ENCODE measurements at places on chromosomes 4 and X.

GRCh38 chrX:133390676-133391075, 24.6 kb downstream of the GPC4 start:
- DNase-seq, result no peak

GRCh38 chr4:66974665-66975064, 570.6 kb downstream of the CENPC start:
- DNase-seq, result no peak

- DNase-seq, result no peak
Observed at GRCh38 chrX:108285356-108285755, 152.9 kb downstream of the COL4A6 start.

DNA sequence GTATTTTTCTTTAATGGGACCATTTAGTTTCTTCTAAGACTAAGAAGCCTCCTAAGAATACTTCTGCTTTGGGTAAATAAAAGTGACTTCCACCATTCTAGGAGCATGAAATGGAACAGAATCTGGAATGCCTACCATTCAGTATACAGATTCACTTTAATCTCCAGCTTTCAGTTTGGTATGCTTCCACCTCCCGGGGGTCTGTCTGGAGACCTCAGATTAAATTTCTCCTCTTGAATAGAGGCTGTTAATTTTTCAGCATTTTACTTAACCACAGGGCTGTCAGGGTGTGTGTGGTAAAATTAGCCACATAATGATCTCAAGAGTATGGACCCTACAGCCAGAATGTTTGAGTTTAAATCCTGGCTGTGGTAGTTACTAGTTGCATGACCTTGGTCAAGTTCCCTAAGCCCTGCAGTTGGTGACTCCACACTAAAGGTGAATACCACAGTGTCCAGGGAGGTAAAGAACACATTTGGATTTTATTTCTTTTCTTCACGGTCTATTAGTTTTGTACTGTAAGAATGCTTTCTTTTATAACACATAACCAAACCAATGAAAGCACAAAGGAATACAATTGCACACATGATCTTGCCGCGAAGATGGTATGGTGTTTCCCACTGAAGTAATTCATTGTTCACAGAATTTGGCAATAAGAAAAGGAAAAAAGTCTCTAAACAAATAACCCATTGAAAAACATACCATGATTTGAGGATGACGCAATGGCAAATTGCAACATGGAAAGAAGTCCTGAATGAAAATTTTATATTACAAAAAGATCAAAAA, 37.3 kb upstream of the TRIM2 start:
- no peak for DNase-seq

DNA sequence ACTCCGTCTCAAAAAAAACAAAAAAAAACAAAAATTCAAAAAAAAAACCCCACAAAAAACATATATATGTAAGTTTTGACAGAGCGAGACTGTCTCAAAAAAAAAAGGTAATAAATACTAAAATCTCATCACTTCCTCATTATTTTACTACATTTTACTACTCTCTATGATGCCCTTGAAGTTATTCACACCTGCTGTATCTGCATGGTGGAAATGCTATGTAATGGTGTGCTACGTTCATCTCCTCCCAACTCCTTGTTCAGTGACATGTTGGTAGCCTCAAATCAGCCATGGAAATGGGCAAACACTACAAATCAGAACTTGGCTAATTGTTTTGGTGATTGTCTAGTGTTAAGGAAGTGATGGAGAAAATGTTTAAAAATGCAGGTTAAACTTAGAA, 11.8 kb downstream of the RPS4X start:
- DNase-seq, result no peak

DNA sequence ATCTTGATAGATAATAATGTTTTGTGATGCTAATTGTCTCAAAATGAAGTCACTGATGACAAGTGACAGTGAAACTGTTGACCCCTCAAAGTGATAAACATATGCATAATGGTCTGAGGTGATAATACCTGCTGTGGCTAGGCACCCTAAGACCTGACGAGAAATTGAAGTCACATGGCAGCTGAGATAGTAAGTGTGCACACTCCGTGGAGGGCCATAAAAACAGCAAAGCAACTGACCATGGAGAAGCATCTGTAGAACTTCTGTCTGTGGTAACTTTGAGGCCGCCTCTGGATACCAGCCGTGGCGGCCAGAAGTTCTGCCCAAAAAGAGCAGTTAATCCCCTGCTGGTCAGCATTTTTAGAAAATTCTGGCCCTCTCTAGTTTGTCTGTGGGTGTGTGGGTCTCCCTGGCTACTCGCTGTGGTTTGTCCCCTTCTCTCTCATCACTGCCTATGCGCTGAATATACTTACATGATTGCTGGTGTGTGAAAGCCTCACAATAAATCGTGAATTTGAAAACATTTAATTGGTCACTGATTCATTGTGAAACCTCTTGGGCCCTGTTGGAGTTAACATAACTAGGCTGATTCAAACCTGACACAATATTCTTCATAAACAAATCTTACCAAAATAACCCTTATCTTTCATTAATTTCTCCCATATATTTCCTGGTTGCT, 50.6 kb downstream of the CCDC149 start:
- DNase-seq, result no peak

DNA sequence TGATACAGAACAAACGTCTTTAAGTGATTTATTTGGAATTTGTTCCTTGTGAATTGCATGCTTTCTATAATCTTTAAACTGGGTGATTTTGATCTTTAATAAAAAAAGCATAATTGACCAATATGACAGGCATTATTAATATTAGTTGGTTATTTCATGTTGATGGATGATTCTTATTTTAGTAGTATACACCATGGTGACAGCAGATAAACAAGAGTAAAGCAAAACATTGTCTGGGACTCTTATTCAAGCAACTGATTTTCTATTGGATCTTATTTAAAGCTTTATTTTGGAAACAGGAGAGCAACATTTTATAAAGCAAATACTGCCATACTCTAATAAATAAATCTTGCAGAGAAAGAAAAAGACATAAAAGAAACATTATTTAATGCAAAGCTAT, 591.4 kb upstream of the GNPDA2 start:
- DNase-seq, result no peak

GRCh38 chrX:78979789-78980464, 34.7 kb downstream of the P2RY10 start:
- DNase-seq, result no peak
